Glomerular endothelial cell (primary cell): ENCODE measurements at places on chromosomes 5 and 9. TPM values are rescaled to one million over a fixed set of nuclear protein-coding genes. Genes with fewer than 3 reads are reported as not detected.

Gene SOWAHA
- total RNA-seq, result not detected in 2 replicates

Gene CCDC180
- total RNA-seq, result 2.3 and 3.4 TPM in 2 replicates

Gene THBS4
- 0.18 and 1.4 TPM in 2 replicates for total RNA-seq

Gene DNAH5
- total RNA-seq, result 2.0 and 6.6 TPM in 2 replicates

Gene RAB3C
- 1.4 and 4.2 TPM in 2 replicates for total RNA-seq

Gene OMD
- total RNA-seq, result not detected in 2 replicates

Gene GABRA6
- total RNA-seq, result not detected in 2 replicates

Gene DAPK1
- 63.0 and 63.8 TPM in 2 replicates for total RNA-seq

Gene CSF2
- 9.5 and 31.6 TPM in 2 replicates for total RNA-seq

Gene MATR3
- total RNA-seq, result 178 and 187 TPM in 2 replicates

Gene LRRC19
- total RNA-seq, result not detected in 2 replicates

Gene SPINK6
- not detected in 2 replicates for total RNA-seq

Gene UIMC1
- 23.0 and 30.8 TPM in 2 replicates for total RNA-seq

Gene LCN9
- total RNA-seq, result not detected in 2 replicates

DNA sequence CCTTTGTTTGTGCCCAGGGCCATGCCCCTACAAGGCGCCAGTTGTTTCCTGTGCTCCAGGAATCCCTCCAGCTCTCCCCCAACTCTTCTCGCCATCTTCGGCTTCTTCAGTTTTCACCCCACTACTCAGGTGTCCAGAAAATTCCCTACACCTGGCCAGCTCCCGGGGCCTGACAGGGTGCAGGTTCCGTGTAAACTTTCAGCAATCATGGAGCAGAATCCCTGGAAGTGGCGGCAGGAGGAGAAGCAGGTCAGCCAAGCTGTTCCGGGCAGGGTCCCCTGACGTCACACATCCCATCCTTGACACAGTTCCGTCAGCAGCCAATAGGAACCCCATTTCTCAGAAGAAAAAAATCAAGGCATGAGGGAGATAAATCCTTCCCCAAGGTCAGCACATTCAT, 12.2 kb upstream of the ADGRD2 start:
- no peak for DNase-seq

- DNase-seq, result no peak
Observed at GRCh38 chr9:137067860-137068538, 2.4 kb downstream of the SAPCD2 start.

DNA sequence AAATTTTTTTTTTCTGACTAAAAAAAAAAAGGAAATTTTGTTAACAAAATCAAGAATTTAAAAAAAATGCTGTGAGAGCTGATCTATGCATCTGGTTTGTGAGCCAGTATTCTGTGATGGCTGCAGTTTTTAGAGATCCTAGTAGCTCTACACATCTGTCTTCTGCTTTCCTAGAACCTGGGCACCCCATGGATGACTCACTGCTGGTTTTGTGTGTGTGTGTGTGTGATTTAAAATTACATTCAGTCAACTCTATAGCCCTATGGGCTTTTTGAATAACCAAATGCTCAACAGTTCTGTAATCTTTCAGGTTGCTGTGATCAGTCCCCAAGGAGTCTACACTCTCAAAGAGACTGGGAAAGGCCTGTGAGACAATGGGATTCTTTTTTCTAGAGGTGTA, 2.5 kb upstream of the PSMD5 start:
- no peak for DNase-seq

GRCh38 chr5:173761178-173761513, 127.0 kb upstream of the CPEB4 start:
- DNase-seq, result no peak

DNA sequence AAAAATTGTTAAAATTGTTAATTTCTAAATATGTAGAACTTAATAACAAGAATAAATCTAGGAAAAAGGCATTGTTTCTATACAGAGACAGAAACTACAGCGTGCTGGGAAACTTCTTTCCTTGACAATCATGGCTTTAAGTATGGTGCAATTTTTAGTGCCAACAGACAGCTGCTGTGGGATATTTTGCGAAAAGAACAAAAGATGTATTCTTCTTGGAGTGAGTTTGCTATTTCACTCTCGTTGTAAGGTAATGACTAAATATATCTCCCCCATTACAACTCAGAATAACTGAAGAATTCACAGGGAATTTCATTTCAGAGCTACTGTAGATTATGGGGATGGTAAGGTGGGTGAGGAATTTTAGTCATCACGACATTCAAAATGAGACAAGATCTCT, 2055.0 kb upstream of the ACO1 start:
- no peak for DNase-seq

- DNase-seq, result no peak
Observed at GRCh38 chr5:57175551-57176309, 1.9 kb downstream of the GPBP1 start.

DNA sequence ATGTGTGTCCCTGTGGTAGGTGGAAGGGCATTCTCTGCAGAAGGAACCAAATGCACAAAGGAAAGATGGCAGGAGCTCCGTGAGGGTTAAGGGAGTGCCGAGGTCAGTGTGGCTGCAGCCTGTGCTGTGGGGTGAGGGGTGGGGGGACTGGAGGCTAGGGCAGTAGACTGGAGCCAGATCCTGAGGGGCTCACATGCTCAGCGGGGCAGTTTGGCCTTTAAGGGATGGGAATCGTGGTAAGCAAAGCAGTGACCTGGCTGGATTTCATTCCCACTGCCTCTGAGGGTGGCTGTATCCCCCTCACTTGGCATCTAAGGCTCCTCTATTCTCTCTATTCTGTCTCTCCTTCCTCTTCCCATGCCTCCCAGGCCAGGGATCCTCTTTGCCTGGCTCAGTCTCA, 15.6 kb downstream of the PITX1 start:
- DNase-seq, result no peak

DNA sequence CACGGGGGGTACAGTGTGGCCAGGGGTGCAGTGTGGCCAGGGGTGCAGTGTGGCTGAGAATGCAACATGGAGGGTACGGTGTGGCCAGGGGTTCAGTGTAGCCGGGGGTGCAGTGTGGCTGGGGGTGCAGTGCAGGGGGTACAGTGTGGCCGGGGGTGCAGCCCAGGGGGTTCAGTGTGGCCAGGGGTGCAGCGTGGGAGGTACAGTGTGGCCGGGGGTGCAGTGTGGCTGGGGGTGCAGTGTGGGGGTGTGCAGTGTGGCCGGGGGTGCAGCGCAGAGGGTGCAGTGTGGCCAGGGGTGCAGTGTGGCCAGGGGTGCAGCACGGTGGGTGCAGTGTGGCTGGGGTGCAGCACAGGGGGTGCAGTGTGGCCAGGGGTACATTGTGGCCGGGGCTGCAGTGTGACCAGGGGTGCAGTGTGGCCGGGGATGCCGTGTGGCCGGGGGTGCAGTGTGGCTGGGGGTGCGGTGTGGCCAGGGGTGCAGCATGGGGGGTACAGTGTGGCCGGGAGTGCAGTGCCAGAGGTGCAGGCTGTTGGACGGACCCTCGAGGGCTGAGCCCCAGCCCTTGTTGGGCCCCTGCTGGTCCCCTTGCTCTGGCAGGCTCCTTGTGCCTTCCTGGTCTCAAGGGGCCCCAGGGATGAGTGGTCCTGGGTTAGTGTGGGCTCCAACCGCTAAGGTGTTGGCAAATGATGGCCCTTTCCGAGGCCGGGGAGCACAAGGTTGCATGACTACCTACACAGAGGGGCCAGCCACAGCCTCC, 17.9 kb downstream of the TPPP start:
- no peak for DNase-seq

GRCh38 chr5:78899922-78900362, 85.2 kb downstream of the ARSB start:
- DNase-seq, result no peak

DNA sequence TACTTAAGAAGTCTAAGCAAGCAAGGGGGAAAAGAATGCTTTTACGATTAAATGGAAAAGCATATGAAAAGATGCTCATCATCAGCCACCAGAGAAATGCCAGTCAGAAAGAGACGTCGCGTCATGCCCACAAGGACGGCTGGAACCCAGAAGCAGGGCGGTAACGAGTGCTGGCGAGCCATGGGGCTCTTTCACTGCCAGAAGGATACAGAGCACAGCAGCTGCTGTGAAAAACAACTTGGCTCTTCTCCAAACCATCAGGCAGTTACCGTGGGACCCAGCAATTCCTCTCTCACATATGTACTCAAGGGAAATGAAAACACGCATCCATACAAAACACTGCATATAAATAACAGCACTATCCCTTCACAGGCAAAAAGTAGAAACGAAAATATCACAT, 95.5 kb downstream of the CAMSAP1 start:
- no peak for DNase-seq

GRCh38 chr5:147822686-147823491, 8.6 kb downstream of the SPINK1 start:
- peak; percentile 47 for DNase-seq

GRCh38 chr5:169009123-169009522, 291.8 kb downstream of the SLIT3 start:
- DNase-seq, result no peak

GRCh38 chr5:38104497-38105230, 153.7 kb upstream of the EGFLAM start:
- no peak for DNase-seq

GRCh38 chr5:23072179-23072578, 219.0 kb upstream of the CDH12 start:
- no peak for DNase-seq

- no peak for DNase-seq
Observed at GRCh38 chr9:19200229-19200628, 30.3 kb upstream of the DENND4C start.

GRCh38 chr5:132758451-132758850, 11.2 kb downstream of the CCNI2 start:
- no peak for DNase-seq

GRCh38 chr9:136695435-136695895, 8.2 kb upstream of the AGPAT2 start:
- no peak for DNase-seq

- DNase-seq, result no peak
Observed at GRCh38 chr9:120324996-120325642, 254.8 kb downstream of the CDK5RAP2 start.

- no peak for DNase-seq
Observed at GRCh38 chr5:75668445-75668844, 48.8 kb downstream of the POC5 start.

DNA sequence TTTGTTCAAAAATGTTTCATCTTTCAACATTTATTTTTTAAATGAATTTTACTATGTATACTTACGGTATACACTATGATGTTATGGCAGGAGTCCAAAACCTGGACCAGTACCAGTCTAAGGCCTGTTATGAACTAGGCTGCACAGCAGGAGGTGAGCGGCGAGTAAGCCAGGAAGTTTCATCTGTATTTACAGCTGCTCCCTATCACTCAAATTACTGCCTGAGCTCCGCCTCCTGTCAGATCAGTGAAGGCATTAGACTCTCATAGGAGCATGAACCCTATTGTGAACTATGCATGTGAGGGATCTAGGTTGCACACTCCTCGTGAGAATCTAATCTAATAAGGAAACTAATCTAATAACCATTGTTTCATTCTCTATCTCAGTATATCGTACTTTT, 715.5 kb upstream of the PTPRD start:
- no peak for DNase-seq

DNA sequence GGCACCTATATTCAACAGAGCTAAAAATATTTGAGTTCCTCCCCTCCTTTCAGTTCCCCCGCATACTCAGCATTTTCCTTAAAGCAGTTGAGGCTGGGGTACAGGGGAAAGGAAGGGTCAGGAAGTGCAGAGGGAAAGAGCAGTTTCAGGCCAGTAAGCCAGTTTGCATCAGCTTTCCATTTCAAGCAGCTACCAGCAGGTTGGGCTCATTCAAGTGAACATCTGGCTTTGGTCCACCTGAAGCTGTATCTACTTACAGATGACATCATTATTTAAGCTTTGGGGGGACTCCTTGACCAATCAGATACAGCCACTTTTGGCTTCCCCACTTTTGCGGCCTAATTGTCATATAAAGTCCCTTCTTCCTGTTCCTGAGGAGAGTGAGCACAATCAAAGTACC, 8.2 kb upstream of the ACO1 start:
- DNase-seq, result no peak

GRCh38 chr9:19922476-19923118, 133.8 kb upstream of the SLC24A2 start:
- DNase-seq, result no peak

DNA sequence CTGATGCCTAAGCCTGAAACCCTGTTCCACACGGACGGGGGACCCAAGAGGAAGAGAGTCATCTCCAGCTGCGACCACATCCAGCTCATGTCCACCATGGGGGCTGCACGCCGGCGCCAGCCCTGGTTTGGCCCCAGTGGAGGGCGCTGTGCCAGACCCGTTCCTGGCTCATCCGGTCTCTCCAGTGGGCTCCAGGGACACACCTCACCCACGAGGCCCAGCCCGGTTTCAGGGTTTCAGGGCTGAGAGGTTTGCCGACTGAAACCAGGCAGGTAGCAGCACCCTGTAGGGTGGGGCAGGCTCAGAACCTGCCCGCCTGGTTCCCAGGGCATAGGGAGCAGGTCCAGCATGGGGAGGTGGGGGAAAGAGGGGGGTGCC, 71.4 kb upstream of the STXBP1 start:
- DNase-seq, result no peak

GRCh38 chr5:136418301-136418700, 53.0 kb upstream of the TRPC7 start:
- no peak for DNase-seq

- peak; percentile 33 for DNase-seq
Observed at GRCh38 chr9:38362852-38363588, 29.5 kb upstream of the ALDH1B1 start.

GRCh38 chr5:127967323-127967982, 116.1 kb upstream of the SLC12A2 start:
- DNase-seq, result no peak

GRCh38 chr5:149302641-149303040, 31.0 kb downstream of the AFAP1L1 start:
- DNase-seq, result no peak

DNA sequence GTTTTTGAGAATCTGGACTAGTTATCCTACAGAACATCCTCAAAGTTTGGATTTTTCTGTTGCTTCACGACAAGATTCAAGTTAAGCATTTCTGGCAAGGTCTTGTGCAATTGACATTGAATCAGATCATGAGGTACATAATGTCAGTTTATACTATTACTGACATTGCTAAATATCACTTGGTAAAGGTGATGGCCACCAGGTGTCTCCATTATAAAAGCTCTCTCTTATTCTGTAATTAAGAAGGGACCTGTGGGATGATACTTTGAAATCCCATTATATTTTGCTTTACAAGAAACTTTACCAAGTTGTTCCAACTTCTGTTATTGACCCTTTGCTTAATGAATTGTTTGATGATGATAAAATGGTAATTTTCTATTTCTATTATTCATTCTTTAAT, 131.0 kb upstream of the ASTN2 start:
- DNase-seq, result no peak

DNA sequence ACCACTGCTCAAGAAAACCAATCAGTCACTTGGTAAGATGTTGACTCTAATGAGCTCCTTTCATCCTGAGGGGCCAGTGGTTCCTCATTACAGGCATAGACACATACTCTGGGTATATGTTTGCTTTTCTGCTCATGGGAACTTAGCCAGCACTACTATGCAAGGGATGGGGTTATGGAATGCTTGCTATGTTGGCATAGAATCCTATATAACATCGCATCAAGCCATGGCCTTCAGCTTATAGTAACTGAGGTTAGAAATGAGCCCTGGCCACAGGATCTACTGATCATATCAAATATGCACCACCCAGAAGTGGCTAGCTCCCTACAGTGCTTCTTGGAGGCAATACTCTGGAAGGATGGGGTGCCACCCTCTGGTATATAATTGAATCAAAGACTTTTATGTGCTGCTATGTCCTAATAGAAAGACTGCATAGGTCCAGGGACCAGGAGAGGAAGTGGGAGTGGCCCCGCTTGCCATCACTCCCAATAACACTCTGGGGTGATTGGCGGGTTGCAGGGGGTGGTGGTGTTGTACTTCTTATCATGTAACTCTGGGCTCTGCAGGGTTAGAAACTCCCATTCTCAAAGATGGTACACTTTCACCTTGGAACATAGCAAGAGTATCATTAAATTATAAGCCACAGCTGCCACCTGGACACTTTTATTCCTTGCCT, 70.3 kb downstream of the ZNF366 start:
- DNase-seq, result no peak
